ENCODE measurements at places on chromosomes 16 and 17.

DNA sequence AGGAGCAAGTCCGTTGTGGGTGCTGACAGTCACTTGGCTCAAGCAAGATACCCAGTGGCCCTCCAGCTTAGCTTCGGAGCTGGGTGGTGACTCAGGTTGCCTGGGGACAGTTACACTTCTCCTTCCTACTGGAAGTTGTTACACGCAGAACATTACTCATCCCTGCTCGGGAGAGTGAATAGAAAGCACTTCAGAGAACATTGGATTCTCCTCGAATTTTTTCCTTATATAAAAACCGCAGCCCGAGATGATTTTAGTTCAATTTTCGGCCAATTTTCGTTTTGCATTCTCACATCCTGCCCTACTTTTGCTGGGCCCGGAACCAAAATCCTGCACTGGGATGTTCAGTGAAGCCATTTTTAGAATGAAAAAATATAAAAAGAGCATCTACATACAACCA lies 99.7 kb downstream of the ELAC2 start:
- DNase-seq: no peak

DNA sequence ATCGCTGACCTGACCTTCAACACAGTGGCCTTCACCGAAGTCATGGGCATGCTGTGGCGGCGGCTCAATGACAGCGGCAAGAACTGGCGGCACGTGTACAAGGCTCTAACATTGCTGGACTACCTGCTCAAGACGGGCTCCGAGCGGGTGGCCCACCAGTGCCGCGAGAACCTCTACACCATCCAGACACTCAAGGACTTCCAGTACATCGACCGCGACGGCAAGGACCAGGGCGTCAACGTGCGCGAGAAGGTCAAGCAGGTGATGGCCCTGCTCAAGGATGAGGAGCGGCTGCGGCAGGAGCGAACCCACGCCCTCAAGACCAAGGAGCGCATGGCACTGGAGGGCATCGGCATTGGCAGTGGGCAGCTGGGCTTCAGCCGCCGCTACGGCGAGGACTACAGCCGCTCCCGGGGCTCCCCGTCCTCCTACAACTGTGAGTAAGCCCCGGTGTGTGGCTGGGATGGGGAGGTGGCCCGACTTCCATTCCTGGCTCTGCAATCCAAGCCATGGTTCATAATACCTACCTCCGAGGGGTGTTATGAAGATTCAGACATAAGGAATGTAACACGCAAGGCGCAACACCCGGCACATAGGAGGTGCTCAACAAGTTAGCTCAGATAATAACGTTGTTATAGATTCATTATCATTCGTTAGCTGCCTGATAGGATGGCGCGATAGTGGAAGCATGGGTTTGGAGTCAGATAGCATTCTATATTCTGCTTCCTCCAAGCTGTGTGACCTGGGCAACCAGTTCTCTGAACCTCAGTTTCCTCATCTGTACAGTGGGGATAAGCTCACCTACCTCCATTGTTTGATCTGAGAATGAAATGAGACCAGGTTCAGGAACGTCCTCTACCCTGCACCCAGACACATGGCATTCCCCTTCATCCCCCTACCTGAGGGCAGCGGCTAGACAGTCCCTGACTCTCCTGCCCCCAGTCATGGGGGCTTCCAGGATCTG lies 4.4 kb downstream of the EPN3 start:
- no peak for DNase-seq

GRCh38 chr17:1830288-1830687 lies 483 bp downstream of the RPA1 start:
- DNase-seq: no peak

GRCh38 chr16:31073142-31073969 lies 684 bp downstream of the ZNF668 start:
- DNase-seq: peak; percentile 95

GRCh38 chr16:15544405-15544804 lies 98.5 kb downstream of the MARF1 start:
- DNase-seq: no peak

- DNase-seq: no peak
Observed at GRCh38 chr17:42700586-42701289, 18.4 kb downstream of the CNTNAP1 start.

DNA sequence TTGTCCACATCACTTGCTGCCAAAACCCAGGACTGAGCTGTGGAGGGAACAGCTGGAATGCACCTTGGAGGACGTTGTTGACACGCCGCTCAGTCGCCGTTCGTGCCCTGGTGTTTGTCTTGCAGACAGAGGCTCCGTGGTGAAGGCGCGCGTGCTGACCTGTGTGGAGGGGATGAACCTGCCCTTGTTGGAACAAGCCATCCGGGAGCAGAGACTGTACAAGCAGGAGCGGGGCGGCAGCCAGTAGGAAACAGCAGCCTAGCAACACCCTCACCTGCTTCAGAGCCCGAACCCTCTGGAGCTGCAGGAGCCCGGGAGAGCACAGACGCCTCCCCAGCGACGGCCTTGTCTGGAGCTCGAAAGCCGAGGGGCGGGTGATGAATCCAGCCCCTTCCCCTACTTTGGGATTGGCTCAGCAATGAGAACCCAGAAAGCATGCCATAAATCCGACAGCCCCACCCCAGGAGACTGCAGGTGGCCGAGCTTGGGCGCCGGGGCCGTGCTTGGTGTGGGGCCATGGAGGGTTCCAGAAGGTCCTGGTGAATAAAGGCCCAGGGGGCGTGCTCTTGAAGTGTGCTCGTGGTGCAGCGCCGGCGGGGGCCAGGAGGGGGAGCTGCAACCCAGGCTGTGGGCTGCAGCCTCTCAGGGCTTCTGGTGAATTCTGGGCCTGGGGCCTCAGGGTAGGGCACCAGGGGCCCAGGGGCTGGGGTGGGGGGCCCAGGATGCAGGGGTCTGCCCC lies 470 bp upstream of the CDK3 start:
- DNase-seq: no peak

DNA sequence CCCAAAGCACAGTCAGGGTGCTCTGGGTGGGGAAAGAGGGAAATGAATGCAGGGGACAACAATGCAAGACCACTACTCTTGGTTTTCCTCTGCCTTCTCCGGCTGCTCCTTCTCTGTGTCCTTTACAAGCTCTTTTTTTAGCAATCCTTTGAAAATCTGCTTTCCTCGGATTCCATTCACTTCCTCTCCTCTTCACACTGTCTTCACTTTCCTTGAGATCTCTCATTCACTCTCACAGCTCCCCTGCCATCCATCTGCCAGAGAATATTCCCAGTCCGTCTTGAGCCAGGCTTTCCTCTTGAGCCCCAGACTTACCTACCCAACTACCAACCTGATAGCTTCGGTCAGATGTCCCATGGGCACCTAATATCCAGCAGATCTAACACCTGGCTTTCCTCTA lies 11.0 kb upstream of the SPOP start:
- DNase-seq: no peak

DNA sequence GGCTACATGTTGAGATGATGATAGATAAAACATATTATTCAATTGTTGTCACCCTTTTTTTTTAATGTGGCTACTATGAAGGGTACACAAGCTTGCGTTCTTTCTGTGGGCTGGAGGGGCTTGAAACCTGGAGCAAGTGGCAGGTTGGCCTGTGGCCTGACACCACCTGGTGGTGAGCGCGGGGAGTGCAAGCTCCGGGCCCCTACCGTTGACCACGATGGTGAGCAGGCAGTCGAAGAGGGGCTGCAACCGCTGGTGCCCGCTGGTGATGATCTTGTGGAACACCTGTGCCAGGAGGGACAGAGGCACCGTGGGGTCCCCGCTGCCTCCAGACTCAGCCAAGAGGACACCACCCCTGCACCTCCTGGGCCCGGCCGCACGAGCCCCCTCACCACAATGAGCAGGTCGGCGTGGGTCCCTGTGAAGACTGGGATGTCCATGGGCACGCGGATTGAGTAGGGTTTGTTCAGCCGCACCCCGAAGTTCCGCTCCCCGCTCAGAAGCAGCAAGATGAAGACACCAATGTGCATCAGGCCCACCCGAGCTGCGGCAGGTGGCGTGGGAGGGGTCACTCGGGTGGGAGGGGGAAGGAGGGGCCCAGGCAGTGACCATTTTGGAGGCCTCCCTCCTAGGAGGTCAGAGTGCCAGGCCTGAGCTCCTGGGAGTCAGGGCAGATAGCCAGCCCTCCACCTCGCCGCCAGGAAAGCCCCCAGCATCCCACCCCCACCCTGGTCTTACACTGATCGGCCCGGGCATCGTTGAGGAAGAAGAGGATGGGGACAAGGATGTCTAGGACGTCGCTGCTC lies 14.4 kb downstream of the HID1 start:
- DNase-seq: peak; percentile 73

GRCh38 chr16:14131774-14132695 lies 60.9 kb downstream of the MRTFB start:
- no peak for DNase-seq

- DNase-seq: no peak
Observed at GRCh38 chr17:65283704-65284103, 146.5 kb downstream of the RGS9 start.

GRCh38 chr17:80477647-80478478 lies 1.5 kb upstream of the NPTX1 start:
- peak; percentile 65 for DNase-seq

GRCh38 chr16:4380119-4381063 lies 8.7 kb downstream of the VASN start:
- DNase-seq: peak; percentile 88

Data from right hindlimb (tissue), 1 donor.